ENCODE measurements at places on chromosomes 13 and 19. TPM values are rescaled to one million over a fixed set of nuclear protein-coding genes. Genes with fewer than 3 reads are reported as not detected.

The KLK14 gene
- not detected for total RNA-seq

The PEX11G gene
- total RNA-seq, result 0.51 TPM

The HRC gene
- total RNA-seq, result 356 TPM

The PEAK3 gene
- total RNA-seq, result not detected

The LIPE gene
- 14.6 TPM for total RNA-seq

DNA sequence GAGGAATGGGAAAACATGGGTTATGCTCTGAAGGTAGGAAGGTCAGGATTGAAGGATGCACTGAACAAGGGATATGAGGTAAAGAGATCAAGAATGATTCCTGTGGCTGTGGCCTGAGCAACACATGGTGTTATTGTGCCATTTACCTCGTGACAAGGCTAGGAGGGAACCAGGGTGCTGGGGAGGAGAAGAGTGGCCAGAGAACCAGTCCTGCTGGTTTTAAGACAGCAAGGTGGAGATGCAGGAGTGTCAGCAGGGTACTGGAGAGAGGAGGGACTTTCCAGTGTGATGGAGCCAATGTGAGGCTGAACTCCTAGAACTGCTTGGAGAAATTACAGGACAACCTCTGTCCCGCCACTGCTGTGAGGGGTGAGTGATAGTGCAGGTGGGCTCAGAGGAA, 282.4 kb downstream of the MYO16 start:
- DNase-seq, result no peak

DNA sequence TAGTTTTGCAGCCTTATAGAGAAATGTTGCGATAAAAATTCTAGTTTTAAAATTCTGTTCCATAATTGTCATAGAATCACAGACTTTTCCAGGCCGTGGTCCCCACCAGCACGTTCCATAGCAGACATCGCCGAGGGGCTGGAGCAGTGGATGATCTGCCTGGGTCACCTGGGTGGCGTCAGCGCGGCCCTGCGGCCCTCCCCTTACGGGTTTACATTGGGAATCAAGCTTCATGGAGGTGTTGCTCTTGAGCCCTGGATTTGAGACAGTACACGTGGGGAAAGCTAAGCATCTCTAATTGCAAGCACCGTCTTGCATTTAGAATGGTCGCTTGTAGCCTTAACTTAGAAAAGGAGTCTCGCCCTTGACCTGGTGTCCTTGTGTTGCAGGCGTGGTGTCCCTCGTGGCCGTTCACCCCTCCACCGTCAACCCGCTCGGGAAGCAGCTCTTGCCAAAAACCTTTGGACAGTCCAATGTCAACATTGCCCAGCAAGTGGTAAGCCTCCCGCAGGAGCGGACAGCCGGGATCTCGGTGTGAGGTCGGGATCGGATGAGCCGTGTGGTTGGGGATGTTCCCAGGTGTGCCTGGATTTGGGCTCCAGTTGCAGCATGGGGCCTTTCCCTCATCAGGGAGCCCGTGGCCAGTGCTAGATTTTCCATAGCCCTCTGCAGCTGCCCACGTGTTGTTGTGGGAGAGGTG, 35.1 kb downstream of the ATP4B start:
- no peak for DNase-seq

GRCh38 chr13:26412936-26413716, 144.4 kb upstream of the WASF3 start:
- DNase-seq, result no peak

GRCh38 chr13:102825921-102826706, 19.7 kb upstream of the ERCC5 start:
- no peak for DNase-seq

DNA sequence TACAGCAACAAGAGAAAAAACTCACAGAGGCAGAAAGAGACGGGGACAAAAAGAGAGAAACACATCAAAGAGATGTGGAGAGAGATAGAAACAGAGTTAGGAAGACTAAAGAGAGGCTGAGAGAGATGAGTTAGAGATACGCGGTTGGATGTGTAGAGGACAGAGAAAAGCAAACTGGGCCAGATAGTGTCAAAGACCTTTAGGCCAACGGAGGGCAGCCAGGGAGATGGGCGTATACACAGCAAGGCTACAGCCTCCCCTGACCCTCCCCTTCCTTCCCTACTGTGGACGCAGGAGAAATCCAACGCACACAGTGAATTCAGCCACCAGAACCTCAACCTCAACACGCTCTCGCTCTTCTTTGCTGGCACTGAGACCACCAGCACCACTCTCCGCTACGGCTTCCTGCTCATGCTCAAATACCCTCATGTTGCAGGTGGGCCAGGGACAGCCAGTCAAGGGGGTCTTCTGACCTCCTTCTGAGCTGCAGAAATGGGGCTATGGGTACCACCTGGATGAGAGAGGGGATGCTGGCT, 18.7 kb downstream of the CYP2B6 start:
- no peak for DNase-seq

GRCh38 chr19:6500837-6501739, 1.0 kb downstream of the TUBB4A start:
- no peak for DNase-seq

- DNase-seq, result no peak
These were observed 1.1 kb upstream of the ATP11A start for GRCh38 chr13:112688560-112689302.

GRCh38 chr13:75411924-75412537, 69.9 kb downstream of the TBC1D4 start:
- DNase-seq, result no peak

GRCh38 chr13:42575938-42576337, 2.0 kb downstream of the TNFSF11 start:
- DNase-seq, result no peak

DNA sequence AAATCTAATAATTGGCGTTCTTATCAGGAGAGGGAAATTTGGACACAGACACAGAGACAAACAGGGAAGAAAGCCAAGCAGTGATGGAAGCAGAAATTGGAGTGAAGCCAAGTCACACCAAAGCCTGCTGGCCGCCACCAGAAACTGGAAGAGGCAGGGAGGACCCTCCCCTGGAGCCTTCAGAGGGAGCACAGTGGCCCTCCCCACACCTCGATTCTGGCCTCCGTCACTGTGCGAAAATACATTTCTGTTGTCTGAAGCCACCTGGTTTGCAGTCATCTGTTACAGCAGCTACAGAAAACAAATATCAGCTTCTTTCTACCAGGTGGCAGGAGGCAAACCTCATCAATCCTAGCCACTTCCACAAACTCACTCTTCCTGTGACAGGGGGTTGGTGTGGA, 8.3 kb upstream of the TLE6 start:
- DNase-seq, result no peak

- DNase-seq, result no peak
These were observed 4.5 kb downstream of the SIRT2 start for GRCh38 chr19:38894968-38895367.

DNA sequence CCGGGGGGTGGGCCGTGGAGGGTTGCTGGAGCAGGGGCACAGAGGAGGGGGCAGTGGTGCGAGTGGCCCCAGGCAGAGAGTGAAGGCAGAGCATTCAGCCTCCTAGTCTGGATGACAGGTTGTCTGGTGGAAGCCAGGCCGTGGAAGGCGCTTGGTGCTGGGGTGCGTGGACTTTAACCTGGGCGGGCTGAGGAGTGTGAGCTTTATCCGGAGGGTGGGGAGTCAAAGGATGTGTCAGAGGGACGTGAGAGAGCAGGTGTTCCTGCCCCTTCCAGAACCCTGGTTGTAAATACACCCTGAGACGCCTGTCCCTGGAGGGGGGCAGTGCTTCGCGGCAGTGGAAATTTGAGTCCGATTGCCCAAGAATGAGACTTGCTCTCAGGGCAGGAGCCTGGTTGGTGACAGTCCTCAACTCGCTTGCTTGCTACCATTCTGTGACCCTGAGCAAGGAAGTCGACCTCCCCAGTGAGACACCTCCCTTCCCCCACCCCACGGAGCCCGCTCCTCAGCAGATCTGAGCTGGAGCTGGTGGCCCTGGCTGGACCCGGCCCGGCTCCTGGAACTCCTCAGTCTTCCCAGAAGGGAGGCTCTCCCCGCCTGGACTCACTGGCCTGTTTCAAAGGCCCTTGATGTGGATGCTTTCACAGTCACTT, 2.3 kb downstream of the SPPL2B start:
- peak; percentile 84 for DNase-seq

DNA sequence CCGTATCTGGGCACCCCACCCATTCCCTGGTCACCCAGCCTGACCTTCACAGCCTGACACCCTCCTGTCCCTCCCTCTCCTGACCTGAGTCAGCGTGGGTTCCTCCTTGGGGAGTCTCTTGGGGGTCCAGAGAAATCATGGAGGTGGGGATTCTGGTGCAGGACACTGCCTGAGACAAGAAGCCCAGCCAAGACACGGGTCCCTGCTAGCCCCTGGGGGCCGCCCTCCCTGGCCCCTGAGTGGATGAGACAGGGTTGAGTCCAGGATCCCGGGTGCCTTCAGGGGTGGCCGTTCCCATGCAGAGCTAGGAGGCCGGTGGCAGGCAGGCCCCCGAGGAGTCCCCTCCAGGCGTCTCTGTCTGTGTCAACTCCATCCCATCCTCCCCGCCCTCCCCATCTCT, 1.6 kb downstream of the MAP2K7 start:
- no peak for DNase-seq

- no peak for DNase-seq
These were observed 6.9 kb upstream of the GMIP start for GRCh38 chr19:19650331-19650730.

DNA sequence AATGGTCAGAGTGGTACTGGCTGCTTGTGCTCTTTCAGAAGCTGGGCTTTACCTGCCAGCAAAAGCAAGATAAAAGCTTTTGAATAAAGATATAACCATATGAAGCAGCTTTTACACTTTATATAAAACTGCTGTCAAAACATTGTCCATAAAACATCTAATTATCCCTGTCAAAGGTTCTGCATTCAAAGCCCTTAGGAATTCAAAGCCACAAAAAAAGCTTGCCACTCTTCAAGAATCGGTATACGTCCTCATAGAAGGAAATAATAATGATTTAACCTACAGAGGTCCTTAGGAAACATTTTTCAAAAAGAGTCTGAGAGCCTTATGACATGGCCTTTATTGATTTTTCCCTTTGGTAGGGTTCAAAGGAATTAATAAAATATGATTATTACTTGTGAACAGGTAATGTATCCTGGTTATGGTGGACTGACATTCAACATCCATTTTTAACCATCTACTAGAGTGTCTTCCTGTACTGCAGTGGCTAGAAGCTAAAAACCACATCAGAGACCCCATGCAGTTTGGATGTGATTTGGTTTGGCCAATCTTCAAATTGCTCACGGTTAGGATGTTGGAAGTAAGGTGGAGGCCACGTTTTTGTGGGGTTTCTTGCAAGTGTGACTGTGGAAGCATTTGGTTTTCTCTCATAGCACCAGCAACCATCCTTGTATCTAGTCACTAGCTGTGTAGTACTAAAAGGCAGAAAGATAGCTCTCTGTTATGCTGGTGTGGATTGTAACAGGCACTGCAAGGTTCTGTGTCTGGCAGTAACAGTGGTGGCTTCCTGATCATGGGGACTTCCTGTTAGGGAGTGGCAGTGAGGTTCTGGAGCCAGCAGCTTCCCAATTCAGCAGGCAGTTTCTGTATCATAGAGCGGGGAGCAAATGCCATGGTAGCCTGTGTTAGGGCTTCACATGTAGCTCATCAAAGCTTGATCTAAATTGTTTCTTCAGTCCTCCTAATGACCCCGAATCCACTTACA, 441.5 kb downstream of the DIAPH3 start:
- DNase-seq, result no peak

DNA sequence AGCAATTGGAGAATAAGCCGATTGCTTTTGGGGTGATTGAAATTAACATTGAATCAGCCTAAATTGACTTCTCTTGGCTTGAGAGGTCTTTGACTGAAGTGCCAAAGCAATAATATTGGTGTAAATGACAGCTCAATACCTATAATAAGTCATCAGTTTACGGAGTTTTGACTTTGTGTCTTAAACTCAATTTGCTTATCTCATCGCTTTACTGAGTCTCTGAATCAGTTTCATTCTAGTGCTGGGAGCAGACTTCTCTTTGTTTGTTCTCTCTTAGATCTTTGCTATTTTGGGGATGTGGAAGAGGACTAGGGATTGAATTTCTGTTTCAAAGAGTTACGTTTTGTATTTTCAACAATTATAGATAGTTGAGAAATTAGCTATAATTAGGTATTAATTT, 7.1 kb downstream of the RFC3 start:
- no peak for DNase-seq

DNA sequence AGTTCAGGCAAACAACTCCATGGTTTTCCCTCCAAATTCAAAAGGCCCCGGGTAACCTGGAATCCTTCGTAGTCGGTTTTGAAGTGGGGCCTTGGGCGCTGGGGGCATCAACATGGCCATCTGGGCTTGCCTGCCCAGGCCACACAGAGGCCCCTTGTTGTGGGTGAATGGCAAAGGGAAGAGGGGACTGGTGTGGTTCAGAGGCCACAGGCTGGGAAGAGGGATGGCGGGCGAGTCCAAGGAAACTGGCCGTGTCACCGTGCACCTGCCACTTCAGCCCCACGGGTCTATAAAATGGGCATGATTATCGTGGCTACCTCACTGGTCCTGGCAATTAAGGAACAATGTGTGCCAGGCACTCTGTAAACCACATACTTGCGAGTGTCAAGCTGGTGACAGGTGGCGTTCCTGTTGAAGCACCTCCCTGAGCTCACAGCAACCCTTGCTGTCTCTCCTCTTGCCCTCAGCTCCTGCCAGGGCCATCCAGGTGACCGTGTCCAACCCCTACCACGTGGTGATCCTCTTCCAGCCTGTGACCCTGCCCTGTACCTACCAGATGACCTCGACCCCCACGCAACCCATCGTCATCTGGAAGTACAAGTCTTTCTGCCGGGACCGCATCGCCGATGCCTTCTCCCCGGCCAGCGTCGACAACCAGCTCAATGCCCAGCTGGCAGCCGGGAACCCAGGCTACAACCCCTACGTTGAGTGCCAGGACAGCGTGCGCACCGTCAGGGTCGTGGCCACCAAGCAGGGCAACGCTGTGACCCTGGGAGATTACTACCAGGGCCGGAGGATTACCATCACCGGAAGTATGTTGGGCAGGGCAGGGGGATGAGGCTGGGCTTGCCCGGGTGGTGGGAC, 1.3 kb downstream of the LSR start:
- no peak for DNase-seq

- no peak for DNase-seq
These were observed 1.8 kb upstream of the TMEM272 start for GRCh38 chr13:51846756-51847155.

- DNase-seq, result no peak
These were observed 317 bp downstream of the LYL1 start for GRCh38 chr19:13102416-13102665.

- DNase-seq, result no peak
These were observed 173.9 kb downstream of the PRR20E start for GRCh38 chr13:57340878-57341277.

- no peak for DNase-seq
These were observed 48.1 kb downstream of the MPHOSPH8 start for GRCh38 chr13:19681517-19681916.

DNA sequence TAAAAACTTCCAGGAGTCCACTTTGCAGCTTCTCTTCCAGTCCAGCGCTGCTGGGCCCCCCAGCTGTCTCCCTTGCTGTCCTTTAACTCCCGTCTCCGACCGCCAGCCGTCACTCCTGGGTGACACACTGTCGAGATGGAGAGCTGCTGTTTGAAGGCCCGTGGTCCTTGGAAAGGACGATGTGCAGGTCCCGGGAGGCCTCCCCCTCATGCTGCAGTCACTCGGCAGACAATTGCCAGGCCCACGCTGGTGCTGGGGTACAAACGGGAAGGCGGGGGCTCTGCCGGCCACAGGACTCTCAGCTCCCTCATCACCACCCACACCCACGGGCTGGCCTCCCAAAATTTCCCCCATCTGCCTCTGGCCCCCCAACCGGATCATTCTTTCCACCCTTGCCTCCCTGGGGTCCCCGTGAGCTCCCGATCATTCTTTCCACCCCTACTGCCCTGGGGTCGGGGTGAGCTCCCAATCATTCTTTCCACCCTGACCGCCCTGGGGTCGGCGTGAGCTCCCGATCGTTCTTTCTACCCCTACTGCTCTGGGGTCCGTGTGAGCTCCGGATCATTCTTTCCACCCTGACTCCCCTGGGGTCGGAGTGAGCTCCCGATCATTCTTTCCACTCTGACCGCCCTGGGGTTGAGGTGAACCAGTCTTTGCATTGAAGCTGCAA, 16.0 kb upstream of the ZNF554 start:
- DNase-seq, result no peak
